ENCODE measurements at places on chromosomes 6 and 20.
A peak's percentile ranks its signal among the peaks of the same experiment; 100 is the strongest.

- DNase-seq = peak; percentile 22
Observed at GRCh38 chr6:145865595-145865994, 51.0 kb upstream of the FBXO30 start.

DNA sequence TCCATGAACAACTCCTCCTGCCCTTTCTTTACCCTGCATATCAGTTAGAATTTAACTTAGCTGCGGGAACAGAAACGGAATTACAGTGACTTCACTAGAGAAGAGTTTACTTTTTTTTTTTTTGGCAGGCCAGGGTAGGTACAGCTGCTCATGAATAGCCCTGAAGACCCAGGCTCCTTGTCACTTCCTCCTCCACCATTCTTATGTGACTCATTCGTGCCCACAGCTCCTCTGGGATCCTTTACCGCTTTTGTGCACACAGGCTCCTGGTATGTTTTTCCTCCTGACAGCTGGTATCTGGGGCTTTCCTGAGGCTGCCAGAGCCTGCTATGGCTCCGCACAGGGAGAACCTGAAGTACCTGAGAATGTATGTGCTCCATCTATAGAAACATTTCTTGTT lies 3.9 kb upstream of the KCNS1 start:
- DNase-seq = no peak

- no peak for DNase-seq
Observed at GRCh38 chr6:142874676-142875075, 70.3 kb downstream of the HIVEP2 start.

GRCh38 chr6:38518511-38519304 lies 121.0 kb downstream of the BTBD9 start:
- no peak for DNase-seq

DNA sequence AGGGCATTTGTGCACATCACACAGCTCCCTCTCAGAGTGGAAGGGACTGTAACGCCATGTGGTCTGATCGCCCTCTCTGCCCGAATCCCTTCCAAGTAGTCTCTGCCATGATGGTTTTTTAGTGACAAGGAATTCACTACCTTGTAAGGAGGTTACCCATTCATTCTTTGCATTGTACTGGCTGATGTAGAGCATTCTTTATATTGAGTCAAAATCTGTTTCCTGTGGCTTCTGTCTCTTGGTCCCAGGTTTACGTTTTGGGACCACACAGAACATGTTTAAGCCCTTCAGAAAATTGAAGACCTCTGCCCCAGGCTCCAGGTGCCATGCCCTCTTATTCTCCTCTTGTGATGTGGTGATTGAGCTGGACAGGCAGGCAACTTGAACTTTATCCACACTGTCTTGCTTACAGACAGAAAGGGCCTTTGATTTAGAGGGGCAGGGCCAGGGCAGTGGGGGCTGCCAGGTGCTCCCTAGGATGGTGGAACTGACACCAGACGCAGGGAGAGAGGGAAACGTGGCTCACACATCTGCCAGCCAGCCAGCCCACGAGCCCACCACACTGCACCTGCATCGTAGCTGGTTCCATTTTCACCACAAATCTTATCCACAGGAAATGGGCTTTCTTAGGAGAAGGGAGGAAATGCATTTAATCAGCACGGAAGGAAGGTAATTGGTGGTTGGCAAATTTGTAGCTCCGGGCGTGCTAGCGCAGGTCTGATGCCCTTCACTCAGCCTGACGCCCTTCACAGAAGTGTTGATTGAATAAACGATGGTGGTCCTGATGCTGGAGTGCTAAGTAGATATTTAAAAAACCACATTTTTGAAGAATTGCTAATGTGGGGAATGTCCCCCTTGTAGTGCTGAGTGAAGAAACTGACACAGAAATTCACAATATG lies 78.2 kb downstream of the TCP11 start:
- DNase-seq = no peak

- no peak for DNase-seq
Observed at GRCh38 chr6:145244349-145245100, 490.8 kb downstream of the EPM2A start.

- DNase-seq = no peak
Observed at GRCh38 chr6:169775321-169775720, 23.9 kb downstream of the ERMARD start.

DNA sequence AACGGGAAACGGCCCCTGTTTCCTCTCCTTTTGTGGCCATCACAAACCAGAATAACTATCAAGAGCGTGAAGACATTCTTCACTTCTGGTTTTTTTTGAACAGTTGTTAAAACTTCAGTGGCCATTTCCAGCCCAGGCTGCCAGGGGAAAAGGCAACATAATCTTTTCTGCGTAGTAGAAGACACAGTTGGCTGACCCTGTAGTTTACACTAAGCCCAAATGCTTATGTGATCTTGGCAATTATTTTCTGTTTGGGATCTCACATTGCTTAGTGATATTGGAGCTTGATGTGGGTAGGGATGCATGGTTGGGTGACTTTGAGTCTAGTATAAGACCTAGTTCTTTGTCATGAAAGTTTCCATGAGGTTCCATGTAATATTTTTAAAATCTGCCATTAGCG lies 449.4 kb upstream of the CDH4 start:
- DNase-seq = no peak
